Osteoblast (primary cell): ENCODE measurements at places on chromosomes 6 and 20. TPM values are rescaled to one million over a fixed set of nuclear protein-coding genes. Genes with fewer than 3 reads are reported as not detected.
A peak's percentile ranks its signal among the peaks of the same experiment; 100 is the strongest.

GRCh38 chr6:41687501-41688175 lies 47.8 kb downstream of the TFEB start:
- no peak overlapping the region for H3K27ac ChIP-seq
- H3K27me3 ChIP-seq: no peaks in the 10 kb centered on the region
- H3K4me1 ChIP-seq: no peaks in the 10 kb centered on the region
- peak; percentile 76 for DNase-seq

GRCh38 chr20:24663496-24663895 lies 194.1 kb downstream of the SYNDIG1 start:
- H3K4me1 ChIP-seq: no peaks in the 10 kb centered on the region
- H3K27me3 ChIP-seq: peaks cover 8% of the 10 kb centered on the region
- H3K4me3 ChIP-seq: no peak overlapping the region
- no peak overlapping the region for H3K27ac ChIP-seq

DNA sequence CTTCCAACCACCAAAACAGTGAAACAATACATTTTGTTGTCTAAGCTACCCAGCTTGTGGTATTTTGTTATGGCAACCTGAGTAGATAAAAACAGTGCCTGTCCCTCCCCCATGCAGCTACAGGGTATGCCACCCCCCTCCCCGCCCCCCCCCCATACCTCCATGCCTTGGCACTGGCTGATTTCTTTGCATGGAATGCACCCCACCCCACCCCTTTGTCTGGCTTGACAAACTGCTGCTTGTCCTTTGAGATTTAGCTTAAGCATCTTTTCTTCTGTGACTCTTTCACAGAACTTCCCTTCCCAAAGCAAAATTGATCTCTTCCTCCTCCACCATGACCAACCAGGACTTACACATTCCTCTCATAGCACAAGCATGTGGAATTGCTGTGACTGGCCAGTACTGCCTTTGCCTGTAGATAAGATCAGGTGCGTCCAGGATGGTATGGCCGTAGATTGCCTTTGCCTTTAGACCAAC lies 64.6 kb upstream of the ADGRF1 start:
- no peak for DNase-seq
- H3K4me3 ChIP-seq: no peak overlapping the region
- no peaks in the 10 kb centered on the region for H3K4me1 ChIP-seq
- H3K27ac ChIP-seq: no peak overlapping the region
- no peaks in the 10 kb centered on the region for H3K36me3 ChIP-seq

LST1 gene
- 0.29 TPM in 1 of 2 replicates, not detected in the other for total RNA-seq

PAX1 gene
- total RNA-seq: under 0.01 TPM in 1 of 2 replicates, not detected in the other
